ENCODE measurements at places on chromosomes 2 and 18.

- no peak for DNase-seq
These were observed 6.9 kb downstream of the CEP68 start for GRCh38 chr2:65062843-65063825.

DNA sequence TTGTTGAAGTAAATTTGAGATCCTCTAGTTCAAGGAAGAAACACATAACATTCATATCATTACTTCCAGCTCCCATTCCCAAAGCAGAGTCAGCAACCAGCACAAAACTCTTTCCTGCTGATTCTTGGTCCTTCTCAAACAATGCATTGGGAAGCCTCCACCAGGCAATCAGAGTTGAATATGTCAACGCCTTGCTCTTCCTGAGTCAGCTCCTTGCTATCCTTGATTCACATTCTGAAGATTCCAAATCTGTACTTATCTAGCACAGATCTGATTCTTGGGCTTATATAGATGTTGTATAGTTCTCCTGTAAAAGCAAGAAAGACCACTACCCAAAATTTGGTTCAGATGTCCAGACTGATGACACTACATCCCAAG is 29.6 kb downstream of the CFAP210 start:
- no peak for DNase-seq

DNA sequence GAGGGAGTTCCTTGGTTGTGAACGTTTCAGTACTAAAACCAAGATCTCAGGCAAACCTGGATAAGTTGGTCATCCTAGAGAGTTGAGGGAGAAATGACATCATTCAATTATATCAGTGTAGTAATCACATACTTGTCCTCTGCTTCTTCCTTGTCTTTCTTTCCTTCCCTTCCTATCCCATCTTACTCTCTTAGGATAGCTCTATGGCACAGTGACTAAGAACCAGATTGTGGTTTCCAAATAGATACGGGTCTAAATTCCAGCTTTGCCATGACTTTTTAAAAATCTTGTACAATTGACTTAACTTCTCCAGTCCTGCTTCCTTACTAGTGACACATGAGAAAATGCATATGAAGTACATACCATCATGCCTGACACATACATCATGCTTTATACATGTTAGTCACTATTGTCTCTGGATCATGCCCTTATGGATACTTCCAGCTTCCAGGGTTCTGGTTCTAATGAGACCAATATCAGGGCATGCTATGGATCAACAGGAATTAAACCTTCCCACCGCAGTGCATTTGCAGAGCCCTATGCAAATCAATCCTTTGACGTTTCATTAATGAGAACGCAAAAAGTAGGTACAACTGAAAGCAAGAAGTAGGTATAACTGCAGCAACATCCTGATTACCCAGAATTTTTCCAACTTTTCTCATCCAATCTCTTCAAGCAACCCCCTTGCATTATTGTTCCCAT is 168.0 kb upstream of the KLF7 start:
- DNase-seq = no peak

- DNase-seq = no peak
These were observed 38.2 kb downstream of the CERS6 start for GRCh38 chr2:168494190-168494711.

DNA sequence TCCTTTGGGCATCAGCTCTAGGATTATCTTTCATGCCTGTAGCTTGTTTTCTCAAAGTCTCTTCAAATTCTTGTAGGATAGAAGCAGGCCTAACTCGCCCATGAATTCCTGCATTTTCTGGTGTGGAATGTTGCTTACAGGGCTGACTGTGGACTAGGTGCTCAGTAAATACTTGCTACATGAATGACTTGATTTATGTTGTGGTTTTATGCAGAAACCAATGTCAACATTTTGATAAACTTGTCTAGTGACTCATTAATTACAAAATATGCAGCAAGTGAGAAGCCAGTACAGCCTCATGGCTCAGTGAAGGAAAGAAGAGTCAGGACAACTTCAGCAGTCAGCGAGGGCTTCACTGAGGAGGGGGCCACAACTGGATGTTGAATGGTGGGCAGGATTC is 110.6 kb upstream of the SIX2 start:
- DNase-seq = peak; percentile 22

GRCh38 chr18:79944126-79944731 is 7.2 kb downstream of the SLC66A2 start:
- DNase-seq = no peak

DNA sequence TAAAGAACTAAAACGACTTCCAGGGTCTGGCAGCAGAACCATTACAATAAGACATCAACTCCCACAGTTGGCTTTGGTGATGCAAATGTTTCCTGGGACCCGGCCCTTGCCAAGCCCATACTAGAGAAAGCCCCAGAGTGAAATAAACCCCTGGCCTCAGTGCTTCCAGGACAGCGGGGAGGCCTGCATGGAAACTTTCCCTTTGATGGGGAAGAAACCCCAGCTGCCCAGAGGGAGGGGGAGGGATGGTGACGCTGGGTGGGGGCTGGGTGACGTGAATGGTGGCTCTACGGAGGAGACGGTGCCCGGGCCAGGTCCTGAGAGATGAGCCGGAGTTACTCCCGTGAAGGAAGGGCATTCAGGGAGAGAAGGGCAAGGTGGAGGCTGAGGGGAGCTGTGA is 27.5 kb downstream of the INHBB start:
- DNase-seq = no peak

GRCh38 chr2:123864416-123864815 is 160.7 kb upstream of the CNTNAP5 start:
- no peak for DNase-seq

- no peak for DNase-seq
These were observed 46.0 kb downstream of the PARD3B start for GRCh38 chr2:204591225-204591624.

GRCh38 chr2:112691881-112692281 is 28.9 kb upstream of the NT5DC4 start:
- no peak for DNase-seq

DNA sequence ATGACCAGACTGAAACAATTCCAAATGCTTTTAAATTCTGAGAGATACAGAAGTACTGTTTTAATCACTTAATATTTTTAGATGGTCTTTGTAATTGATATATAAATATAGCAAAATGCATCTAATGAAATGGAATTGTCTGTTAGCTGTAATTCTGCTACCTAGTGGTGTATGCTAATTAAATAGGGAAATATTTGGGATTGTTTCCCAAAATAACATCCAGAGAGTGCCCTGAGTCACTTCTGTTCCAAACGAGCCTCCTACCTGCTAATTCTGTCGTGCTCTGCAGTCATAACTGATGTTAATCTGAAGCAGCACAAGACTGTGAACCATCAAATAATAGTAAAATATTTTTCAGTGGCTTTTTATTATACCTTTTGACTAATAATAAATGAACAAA is 71.4 kb upstream of the NOSTRIN start:
- no peak for DNase-seq

GRCh38 chr2:129276978-129277584 is 702.4 kb upstream of the RAB6C start:
- DNase-seq = no peak

DNA sequence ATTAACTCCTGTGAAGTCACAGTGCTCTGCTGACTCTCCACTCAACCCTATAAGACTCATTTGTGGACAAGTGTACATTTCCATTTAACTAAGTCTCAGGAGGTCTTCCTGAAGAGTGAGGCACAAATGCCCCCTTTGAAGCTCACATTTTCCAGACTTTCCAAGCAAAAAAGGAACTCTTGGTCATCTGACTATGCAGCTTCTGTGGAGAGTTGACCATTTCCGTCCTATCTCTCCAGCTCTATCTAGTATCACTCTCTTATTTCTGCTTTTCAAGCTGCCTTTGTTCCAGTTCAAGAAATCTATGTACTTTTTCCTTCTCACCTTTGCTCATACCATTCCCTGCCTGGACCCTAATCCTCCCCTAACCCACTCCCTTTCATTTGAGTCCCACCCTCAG is 77.0 kb downstream of the ANTXR1 start:
- DNase-seq = no peak

DNA sequence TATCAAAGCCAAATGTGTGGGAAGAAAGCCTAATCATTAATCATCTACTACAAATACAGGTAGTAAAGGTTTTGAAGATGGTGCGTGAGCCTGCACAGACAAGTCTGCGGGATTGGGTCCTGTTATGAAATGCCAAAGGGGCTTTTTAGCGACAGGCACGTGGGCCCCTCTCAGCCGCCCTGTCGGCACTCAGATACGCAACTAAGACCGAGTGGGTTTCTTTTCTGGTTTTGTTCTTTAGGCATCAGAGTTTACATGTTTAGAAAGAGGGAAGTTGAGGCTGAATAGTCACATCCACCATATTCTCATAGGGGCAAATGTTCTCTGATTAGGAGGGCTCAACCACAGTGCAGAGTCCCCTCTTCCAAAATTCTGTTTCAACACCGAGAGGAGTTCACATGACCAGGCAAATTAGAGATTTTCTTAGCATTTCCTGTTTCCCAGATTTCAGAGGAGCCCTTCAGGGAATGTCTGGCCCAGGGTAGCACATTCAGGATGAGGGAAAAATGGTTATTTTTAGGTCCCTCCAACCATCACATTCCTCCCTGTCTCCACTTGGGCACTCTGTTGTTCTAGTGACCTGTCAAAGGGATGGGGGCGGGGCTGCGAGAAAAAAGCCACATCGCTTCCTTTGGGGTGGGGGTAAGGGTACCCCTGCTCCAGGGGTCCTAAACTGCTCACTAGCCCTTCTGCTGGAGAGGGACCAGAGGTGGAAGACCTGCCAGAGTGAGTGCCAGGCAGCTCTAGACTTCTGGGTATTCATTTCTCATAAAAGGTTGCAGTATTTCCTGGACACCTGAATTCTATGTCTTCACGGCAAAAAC is 159.2 kb downstream of the BCL2 start:
- no peak for DNase-seq

DNA sequence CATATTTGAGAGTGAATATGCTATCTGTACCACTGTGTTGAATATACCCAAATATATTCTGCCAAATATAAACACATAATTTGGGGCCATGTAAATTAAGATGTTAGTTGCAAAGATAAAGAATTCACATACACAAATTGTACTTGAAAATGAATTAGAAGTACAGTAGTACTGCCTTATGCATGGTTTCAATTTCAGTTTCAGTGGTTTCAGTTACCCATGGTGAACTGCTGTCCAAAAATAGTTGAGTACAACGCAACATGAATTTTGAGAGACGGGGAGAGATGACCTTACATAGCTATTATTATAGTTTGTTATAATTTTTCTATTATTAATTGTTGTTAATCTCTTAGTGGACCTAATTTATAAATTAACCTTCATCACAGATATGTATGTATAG is 1313.0 kb upstream of the FAM98A start:
- no peak for DNase-seq

DNA sequence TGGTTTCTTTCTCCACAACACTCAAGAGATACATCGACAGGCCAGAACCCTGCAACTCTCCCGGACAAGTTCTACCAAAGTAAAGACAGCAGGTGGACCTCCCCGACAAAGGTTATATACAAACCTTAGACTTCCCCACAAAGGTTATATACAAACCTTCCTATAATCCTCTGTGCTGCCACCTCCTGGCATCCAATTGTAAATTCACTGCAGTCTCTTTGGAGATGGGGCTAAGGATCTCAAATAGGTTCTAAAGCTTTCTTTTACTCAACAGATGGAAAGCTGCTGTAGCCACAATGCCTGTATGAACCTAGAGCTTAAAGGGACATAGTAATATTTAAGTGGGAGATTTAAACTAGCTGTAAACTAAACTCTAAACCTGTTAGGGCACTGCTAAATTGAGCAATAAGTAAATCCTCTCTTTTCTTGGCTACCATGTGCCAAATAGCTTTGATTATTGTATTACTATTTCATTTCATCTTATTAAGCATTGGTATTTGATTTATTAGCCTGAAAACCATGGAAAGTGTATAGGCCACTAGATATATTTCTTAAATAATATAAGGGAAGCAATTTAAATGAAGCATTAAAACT is 9.8 kb upstream of the MREG start:
- no peak for DNase-seq

- no peak for DNase-seq
These were observed 28.0 kb downstream of the PLA2R1 start for GRCh38 chr2:160034396-160034795.

DNA sequence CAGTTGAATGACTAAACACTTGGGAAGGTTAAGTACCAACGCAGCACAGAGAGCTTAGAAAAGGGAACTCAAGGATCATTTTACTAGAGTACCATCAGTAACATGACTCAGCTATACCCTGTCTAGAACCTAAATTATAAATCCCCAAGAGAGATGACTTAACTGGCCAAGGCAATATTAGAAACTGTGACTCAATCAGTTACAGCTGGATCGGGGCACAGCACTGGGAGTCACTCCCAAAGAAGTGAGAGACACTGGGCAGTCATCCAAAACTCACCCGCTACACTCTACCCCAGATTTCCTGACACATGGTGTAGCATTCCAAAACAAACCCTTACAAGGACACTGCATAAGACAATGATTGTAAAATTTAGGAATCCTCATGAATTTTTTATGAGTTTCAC is 17.7 kb downstream of the IWS1 start:
- DNase-seq = no peak

DNA sequence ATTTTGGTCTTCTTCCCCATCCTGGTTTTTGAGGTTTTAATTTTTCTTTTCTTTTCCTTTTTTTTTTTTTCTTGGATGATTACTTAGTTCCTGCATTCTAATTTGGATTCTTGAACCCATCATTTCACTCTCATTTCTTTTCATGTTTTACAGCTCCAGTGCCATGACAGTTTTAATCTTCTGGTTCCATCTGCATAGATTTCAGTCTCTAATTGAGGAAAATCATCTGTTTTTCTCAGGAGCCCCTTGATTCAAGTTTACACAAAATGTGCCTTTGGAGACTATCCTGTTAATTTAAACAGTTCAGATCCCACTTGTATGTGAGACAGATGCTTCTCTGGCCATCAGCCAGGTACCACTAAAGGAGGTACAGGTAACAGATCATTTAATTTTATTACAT is 379.9 kb downstream of the PIK3C3 start:
- no peak for DNase-seq

DNA sequence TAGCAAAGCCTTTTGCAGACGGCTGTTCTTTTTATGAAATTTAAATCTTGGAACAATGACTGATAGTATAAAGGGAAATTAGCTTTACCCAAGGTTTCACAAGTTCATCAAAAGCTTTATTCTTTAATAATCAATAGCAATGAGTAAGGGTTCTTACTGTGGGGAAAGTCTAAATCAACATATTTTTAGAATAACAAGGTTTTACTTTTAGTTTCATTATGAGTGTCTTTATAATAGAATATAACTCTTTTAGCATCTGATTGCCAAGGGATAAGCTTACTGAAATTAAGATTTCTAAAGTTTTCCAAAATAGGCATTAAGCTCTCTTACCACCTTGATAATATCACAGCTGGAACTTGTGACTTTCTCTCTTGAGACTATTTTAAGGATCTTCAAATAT is 1489.7 kb downstream of the LRP1B start:
- DNase-seq = no peak

GRCh38 chr2:160967523-160967922 is 192.7 kb upstream of the TANK start:
- DNase-seq = no peak

GRCh38 chr2:239012936-239013677 is 165.2 kb downstream of the TWIST2 start:
- DNase-seq = no peak
